ENCODE measurements at places on chromosomes 5 and 9.
A peak's percentile ranks its signal among the peaks of the same experiment; 100 is the strongest.

DNA sequence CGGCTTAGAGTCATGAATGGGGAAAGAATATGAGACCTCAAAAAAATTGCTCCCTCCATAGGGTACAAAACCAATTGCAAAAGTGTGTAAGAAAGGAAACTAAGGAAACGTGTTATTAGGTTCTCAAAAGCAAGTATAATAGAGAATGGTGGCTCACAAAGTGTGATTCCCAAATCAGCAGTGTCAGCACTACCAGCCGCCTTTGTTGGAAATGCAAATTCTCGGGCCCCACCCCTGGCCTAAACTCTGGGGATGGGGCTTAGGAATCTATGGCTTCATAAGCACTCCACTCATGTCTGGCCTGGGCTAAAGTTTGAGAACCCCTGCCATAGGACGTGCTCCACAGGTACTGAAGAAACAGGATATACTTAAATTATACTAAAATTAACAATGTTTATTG is 1.6 kb upstream of the CCDC69 start:
- DNase-seq = no peak

DNA sequence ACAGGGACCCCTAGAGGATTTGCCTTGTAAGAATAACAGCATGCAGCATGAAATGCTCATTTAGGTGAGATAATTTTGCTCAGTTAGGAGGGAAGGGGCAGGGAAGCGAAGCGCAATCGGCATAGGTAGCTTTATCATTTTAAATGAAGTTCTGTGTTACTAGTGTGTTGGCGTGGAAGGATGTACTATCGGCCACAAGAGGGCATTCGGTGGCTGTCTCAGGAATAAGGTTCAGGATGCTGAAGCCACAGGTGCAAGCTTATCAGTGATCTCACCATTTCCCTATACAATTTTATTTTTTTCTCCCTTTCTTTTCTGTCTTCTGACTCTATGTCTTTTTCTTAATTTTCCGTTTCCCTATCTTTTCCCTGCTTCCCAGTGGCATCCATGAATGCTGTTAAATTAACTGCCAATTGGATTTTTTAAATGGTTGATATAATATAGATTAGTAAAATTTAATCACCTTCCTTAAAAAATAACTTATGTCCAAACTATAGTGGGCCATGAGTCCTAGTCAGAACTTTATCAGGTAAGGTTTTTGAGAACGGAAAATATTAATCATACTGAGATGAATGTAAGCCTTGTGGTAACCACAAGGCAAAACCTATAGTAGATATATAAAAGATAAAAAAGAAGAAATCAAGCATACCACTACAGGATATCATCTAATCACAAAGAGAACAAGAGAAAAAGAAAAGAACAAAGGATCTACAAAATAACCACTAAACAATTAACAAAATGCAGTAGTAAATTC is 1.2 kb upstream of the INSL6 start:
- DNase-seq = peak; percentile 44

DNA sequence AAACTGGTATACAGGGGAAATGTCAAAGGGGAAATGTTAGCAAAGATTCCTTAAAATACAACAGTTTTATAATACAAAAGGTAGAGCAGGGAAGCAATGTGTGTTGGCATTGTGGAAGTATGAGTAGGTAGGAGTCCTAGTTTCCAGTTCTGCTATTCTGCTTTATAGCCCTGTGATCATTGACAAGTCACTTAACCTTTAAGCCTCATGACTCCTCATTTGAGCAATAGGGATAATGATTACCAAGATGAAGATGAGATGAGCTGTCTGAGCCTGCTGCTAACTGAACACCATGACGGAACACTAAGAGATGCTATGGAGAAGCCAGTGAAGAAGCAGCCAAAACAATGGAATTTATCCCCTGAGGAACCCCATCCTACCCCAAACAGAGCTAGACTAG is 251.7 kb downstream of the PAPPA start:
- DNase-seq = no peak

DNA sequence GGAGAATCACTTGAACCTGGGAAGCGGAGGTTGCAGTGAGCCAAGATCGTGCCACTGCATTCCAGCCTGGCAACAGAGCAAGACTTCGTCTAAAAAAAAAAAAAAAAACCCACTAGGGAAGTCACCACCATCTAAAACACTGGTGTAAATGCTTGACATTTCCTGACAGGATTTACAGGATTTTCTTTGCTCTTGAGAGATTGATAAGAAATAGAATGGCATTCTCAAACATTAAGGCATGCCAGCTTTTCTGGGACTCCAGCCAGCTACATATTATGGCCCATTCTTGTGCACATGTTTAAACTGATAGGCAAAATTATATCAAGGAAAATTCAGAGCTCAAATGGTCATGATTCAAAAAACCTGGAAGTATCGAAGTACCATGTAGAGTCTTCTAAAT is 28.7 kb downstream of the GTF3C4 start:
- DNase-seq = no peak

DNA sequence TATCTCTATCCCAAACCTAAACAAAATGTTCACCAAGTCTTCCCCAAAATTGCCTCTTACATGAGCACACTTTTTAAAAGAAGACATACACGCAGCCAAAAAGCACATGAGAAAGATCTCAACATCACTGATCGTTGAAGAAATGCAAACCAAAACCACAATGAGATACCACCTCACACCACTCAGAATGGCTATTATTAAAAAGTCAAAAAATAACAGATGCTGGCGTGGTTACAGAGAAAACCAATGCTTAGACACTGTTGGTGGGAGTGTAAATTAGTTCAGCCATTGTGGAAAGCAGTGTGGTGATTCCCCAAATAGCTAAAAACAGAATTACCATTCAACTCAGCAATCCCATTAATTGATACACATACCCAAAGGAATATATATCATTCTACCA is 83.8 kb downstream of the SEMA5A start:
- DNase-seq = no peak

- no peak for DNase-seq
Observed at GRCh38 chr5:177099422-177100093, 12.8 kb downstream of the FGFR4 start.
